Umbilical cord (tissue), 2 donors: ENCODE measurements at places on chromosomes 13 and 19. TPM values are rescaled to one million over a fixed set of nuclear protein-coding genes. Genes with fewer than 3 reads are reported as not detected.

- no peak for DNase-seq
Observed at GRCh38 chr19:41476583-41476982, 33.6 kb downstream of the ERICH4 start.

- no peak for DNase-seq
Observed at GRCh38 chr19:29380581-29380980, 145.2 kb upstream of the VSTM2B start.

GRCh38 chr13:38998739-38999138 is 8.1 kb upstream of the STOML3 start:
- DNase-seq = no peak

ADAT3 gene
- 7.5 TPM for total RNA-seq

- peak; percentile 86 for DNase-seq
Observed at GRCh38 chr19:38666663-38667511, 19.4 kb downstream of the ACTN4 start.

NALCN gene
- total RNA-seq = 4.8 TPM

CSNK1A1L gene
- 5.8 TPM for total RNA-seq

DNA sequence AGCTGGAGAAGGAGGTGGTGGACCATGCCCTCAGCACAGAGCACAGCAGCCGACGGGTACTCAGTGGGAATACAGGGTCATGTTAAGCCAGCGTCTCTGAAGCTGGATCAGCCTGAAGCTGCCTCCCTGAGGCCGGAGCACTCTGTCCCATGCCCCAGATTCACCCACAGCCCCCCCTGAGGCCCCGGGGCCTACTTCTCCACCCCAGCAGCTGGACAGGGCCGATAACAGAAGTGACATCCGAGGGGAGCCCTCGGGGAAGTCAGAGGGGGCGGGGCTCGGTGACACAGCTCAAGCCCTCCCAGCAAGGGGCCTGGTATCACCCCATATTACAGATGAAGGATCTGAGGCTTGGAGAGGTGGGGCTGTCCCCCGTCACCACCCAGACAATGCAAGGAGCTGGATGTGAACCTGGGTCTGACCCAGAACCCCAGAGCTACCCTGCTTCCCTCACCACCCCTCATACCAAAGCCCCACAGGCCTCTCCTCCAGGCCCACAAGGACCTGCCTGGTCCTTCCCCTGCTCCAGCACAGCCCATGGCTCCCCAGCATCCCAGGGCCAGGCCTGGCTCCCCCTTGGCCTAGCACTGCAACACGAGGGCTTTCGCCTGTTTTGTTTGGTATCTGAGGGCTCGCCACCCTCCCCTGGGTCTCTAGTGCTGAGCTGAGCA is 5.7 kb downstream of the R3HDM4 start:
- no peak for DNase-seq

- DNase-seq = no peak
Observed at GRCh38 chr19:30077851-30078355, 135.9 kb downstream of the URI1 start.

DNA sequence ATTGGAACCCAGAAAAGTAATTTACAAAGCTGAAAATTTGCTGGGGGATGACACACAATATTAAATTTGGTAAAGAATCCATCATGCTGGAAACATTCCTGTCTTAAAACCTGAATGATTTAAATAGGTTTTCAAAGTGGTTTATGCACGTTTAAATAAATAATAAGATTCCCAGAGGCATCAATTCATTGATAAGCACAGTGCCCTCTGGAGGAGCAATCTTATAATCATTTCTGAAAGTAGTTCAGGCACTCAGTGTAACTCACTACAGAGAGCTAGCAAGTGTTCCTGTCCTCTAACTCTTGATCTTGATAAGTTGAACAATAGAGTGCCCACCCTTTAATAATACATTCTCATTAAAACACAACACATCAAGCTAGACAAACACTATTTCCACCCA is 43.5 kb upstream of the SHISA2 start:
- DNase-seq = no peak

- DNase-seq = no peak
Observed at GRCh38 chr19:3538965-3539755, at the start of gene TEKTIP1. Gene TEKTIP1 (plus strand): TSS chr19:3539174. CDS start chr19:3539178, 4 bp downstream.

PSG5 gene
- total RNA-seq = 18.8 TPM

PROZ gene
- total RNA-seq = 3.1 TPM

- DNase-seq = peak; percentile 95
Observed at GRCh38 chr19:16324384-16325160, at the start of gene KLF2. Gene KLF2 (plus strand): TSS chr19:16324826. CDS start chr19:16324924, 98 bp downstream.

- DNase-seq = no peak
Observed at GRCh38 chr13:38204556-38204955, 145.1 kb upstream of the UFM1 start.

DNA sequence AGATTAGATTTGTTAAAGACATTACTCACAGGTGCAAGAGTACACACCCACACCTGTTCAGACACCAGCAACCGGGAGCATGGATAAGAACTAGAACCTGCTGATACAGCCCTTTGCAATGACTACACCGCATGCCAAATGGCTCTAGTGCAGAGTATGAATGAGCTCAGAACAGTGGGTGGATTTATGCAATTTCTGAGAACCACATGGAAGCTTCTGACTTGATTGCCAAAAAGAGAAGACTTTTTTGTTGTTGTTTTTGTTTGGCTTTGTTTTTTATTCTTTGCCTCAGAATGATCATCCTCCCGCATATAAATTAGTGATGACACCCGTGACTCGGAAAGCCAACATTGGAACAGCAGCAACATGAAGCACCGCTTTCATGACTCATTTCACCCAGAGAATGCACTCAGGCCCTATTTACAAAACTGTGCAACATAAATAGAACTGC is 77.4 kb upstream of the LRCH1 start:
- DNase-seq = no peak

MBD3L2 gene
- total RNA-seq = not detected

NCAN gene
- total RNA-seq = 0.72 TPM

HPN gene
- 0.24 TPM for total RNA-seq

WDR87 gene
- 1.7 TPM for total RNA-seq

- no peak for DNase-seq
Observed at GRCh38 chr19:39647918-39648317, 7.8 kb upstream of the LGALS16 start.

DNA sequence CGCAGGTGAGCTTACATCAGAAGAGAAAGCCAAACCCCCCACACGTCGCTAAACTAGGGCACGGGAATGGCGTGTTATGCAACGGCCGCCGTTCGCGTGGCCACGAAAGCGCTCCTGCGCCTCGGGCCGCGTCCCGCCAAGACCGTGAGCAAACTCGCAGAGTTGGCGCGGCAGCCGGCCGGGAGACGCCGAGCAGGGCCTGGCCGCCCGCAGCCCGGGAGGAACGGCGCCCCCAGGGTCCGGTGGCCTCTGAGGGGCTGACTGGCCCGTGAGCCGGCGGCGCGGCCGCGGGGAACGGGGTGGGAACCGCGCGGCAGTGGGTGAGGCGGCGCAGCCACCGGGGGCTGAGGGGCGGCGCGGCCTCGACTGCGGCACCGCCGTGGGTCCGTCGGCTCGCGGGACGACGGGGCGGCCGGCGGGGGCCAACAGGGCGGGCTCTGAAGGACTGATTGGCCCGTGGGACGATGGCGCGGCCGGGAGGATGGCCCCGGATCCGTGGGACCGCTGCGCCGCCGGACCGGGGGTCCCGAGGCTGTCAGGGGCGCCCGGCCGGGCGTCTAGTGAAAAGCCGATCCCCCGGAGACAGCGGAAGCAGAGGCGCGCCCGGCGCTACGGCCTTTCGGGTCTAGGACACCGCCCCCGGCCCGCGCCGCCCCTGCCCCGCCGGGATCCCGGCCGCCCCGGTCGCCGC is 903 bp downstream of the LATS2 start:
- DNase-seq = peak; percentile 39

GRCh38 chr13:92300651-92301050 is 902.2 kb downstream of the GPC5 start:
- DNase-seq = no peak

GRCh38 chr19:15218501-15218900 is 13.7 kb downstream of the EPHX3 start:
- no peak for DNase-seq

SETDB2 gene
- total RNA-seq = 9.4 TPM

GRCh38 chr19:31444931-31445330 is 95.7 kb upstream of the TSHZ3 start:
- DNase-seq = no peak

- DNase-seq = no peak
Observed at GRCh38 chr13:53124623-53125022, 96.0 kb downstream of the OLFM4 start.

DNA sequence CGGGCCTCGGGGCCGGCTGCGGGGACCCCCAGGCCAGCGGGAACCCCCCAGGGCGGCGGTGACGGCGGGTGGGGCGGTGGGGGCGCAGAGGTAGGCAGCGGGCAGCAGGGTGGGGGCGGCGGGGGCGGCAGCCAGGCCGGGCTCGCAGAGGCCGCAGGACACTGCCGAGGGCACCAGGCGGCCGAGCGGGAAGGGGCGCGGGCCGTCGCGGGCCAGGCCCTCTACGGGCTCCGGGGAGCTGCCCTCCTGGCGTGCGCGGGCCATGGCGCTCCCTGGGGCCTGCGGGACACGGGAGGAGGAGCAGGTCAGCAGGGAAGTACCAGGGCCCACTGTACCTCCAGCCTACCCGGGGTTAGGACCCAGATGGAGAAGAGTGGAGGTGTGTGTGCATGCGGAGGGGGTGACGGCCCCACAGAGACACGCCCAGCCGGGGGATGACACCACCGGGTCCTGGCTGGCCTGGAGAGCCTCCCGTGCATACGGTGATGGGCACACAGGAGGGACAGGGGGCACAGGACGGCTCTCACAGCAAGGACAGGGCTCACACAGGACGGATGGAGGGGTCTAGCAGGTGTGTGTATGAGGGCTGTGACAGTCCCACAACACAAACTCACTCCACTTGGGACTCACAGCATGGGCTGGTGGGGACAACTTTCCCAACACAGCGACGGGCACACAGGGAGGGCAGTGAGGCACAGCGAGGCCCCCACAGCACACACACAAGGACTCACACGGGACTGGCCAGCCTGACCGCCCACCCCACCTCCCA is 2.6 kb downstream of the BBC3 start:
- peak; percentile 46 for DNase-seq

- DNase-seq = no peak
Observed at GRCh38 chr13:51587372-51587771, 3.1 kb downstream of the WDFY2 start.

FAM83E gene
- 0.48 TPM for total RNA-seq

SH2D3A gene
- 6.3 TPM for total RNA-seq

GRCh38 chr19:28737021-28737895 is 475.7 kb downstream of the UQCRFS1 start:
- DNase-seq = peak; percentile 54

DNA sequence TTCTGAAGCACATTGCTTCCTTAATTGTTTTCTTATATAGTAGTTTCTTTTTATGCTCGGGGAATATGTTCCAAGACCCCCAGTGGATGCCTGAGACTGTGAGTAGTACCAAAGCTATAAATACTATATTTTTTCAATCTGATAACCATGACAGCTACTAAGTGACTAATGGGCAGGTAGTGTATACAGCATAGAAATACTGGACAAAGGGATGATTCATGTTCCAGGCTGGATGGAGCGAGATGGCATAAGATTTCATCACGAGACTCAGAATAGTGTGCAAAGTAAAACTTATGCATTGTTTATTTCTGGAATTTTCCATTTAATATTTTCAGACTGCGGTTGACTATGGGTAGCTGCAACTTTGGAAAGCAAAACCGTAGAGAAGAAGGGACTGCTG is 47.9 kb upstream of the OLFM4 start:
- no peak for DNase-seq

- peak; percentile 39 for DNase-seq
Observed at GRCh38 chr19:7450243-7451223, 38.3 kb downstream of the PEX11G start.

- DNase-seq = no peak
Observed at GRCh38 chr19:55550321-55550650, 4.9 kb upstream of the SBK3 start.

FOXA3 gene
- not detected for total RNA-seq
